Fibroblast of skin of back (primary cell): ENCODE measurements at places on chromosomes 11 and 22.

GRCh38 chr11:39113606-39114005 lies 2345.8 kb downstream of the LRRC4C start:
- DNase-seq, result no peak

DNA sequence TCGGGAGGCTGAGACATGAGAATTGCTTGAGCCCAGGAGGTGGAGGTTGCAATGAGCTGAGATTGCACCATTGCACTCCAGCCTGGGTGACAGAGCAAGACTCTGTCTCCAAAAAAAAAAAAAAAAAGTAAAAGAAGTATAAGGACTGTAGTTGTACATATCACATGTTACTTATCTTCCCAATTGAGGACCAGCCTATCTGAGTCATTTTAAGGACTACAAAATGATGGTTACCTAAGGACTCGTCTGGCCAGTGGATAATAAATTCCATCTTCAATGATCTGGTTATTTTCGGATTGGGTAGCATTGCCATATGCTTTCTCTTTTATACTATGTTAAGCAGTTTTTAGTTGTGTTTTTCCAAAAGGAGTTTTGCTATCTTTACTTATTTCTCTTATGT lies 55.3 kb downstream of the PPFIA1 start:
- no peak for DNase-seq

DNA sequence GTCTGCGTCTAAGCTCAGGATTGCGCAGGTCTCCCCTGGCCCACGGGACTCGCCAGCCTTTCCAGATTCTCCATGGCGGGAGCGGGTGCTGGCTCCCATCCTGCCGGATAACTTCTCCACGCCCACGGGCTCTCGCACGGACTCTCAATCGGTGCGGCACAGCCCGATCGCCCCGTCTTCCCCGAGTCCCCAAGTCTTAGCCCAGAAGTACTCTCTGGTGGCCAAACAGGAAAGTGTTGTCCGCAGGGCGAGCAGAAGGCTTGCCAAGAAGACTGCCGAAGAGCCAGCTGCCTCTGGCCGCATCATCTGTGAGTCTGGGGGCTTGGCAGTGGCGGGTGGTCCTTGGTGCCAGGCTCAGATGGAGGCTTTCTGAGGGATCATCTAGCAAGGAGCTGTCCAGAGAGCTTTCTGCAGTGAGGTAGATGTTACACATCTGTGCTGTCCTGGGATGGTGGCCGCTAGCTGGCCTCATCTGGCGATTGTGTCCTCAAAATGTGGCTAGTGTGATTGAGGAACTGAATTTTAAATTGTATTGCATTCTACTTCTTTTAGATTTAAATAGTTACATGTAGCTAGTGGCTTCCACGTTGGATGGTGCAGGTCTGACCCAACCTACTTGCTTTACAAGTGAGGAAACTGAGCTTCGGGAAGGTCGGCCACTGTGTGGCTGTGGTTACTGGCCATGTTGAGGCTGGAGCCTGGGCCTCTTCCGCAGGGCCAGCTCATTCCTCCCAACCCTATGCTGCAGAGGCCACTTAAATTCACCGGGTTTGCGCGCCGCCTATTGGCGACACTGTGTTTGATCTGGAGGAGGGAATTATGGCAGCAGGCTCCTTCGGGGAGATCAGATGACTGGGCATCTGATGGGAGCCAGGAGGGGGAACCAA lies 6.7 kb downstream of the INCENP start:
- DNase-seq, result no peak

DNA sequence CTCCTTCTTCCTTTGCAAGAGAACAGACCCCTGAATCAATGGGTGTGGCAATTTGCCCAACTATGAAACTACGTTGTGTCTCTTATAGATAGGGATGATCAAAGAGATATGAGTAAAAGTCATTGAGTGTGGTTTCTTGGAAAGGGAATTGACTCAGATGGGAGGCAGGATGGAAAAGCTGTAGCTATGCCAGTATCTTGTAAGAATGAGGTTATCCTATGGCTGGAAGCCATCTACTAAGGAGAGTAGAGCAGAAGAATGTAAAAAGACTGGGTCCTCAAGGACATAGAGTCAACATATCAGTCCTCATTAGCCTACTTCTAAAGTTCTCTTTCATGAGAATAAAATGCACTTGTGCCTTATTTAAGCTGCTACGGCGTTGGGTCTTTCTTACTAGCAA lies 78.9 kb upstream of the POU2AF2 start:
- DNase-seq, result no peak

DNA sequence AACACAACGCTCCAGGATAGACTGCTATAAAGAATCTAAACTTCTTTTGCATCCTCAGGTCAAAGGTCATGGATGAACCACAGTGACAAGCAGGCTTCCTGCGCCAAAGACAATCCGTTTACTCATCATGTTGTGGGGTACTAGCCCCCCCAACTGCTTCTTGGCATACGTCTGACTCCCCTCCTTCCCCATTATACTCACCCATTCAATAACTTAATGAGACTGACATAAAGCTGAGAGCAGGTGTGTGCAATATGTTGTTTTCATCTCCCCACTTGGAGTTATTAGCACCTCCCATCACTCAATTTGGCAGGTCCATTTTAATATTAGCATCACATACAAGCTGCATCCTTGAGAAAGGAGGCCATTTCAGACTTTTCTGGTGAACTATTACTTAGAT lies 157.1 kb downstream of the CADM1 start:
- DNase-seq, result no peak

GRCh38 chr11:99098258-99098657 lies 77.5 kb downstream of the CNTN5 start:
- no peak for DNase-seq

GRCh38 chr22:41976961-41977566 lies 7.8 kb downstream of the SEPTIN3 start:
- DNase-seq, result no peak

DNA sequence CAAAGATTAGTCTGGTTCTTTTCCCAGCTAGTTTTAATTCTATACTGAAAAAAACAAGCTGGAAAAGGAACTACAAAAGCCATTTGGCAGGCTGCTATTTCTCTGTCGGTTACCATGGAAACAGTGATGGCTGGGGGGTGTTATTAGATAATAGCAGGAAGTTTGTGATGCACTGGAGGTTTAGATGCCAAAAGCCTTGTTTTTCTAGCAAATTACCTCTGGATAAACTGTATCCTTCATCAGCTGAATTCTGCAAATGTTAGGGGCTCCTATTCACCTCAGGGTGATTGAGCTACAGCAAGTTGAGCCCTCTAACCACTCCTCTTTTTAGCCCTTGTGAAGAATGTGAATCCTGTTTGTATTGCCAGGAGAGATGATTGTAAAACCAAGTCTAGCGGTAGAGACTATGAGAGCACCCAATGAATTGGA lies 25.2 kb downstream of the ALKBH3 start:
- no peak for DNase-seq

DNA sequence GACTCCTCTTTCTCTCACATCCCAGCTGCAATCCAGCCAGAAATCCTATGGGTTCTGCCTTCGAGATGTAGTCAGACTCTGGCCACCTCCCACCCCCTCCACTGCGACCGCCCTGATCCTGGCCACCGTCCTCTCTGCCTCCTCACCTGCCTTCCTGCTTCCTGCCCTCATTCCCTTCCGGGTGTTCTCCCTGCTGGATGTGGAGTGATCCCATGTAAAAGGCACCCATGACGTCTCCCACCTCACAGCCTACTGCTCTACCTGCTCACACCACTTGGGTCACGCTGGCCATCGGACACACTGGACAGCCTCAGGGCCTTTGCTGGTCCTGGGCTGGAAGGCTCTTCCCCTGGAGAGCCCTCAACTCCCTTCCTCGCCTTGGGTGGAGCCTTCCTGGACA lies 33.7 kb upstream of the CD5 start:
- DNase-seq, result no peak

- DNase-seq, result no peak
Observed at GRCh38 chr11:132310390-132311375, 940.3 kb downstream of the NTM start.

- peak; percentile 84 for DNase-seq
Observed at GRCh38 chr11:132278801-132279574, 908.6 kb downstream of the NTM start.

DNA sequence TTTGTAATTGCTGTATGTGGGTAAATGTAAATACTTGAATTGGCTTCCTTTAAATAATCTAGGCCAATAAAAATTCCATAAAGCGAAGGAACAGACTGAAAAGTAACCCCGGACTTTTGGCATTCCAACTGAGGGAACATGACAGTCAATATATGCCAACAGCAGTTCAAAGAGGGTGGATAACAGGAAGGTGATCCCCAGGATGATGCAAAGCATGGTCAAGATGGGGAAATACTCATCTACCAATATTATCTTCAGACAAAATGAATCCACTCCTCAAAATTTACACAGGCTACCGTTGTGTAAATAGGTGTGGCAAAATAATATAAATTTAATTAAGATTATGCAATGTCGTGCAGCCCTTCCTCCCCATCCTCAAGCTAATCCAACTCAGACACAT lies 56.9 kb downstream of the BBOX1 start:
- DNase-seq, result no peak

- DNase-seq, result no peak
Observed at GRCh38 chr11:66854231-66854661, 2.6 kb upstream of the LRFN4 start.

DNA sequence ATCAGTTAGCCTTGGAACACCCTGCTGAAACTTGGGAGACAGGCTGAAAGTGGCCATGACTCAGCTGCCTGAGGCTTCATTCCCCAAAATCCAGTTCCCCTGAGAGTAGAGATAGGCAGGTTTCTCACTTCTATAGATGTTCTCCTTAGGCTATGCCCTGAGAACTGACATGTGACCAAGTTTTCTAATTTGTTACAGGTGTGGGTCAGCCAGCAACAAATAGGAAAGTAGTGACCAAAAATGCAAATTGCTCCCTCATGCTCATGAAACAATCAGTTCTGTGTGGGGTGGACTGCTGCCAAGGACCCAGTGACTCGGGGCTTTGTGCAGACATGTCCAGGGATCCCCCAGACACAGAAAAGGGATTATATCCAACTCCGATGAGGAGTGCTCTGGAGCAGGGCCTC lies 7.3 kb upstream of the CCDC15 start:
- DNase-seq, result no peak
